ENCODE measurements at places on chromosomes 2 and 18.

DNA sequence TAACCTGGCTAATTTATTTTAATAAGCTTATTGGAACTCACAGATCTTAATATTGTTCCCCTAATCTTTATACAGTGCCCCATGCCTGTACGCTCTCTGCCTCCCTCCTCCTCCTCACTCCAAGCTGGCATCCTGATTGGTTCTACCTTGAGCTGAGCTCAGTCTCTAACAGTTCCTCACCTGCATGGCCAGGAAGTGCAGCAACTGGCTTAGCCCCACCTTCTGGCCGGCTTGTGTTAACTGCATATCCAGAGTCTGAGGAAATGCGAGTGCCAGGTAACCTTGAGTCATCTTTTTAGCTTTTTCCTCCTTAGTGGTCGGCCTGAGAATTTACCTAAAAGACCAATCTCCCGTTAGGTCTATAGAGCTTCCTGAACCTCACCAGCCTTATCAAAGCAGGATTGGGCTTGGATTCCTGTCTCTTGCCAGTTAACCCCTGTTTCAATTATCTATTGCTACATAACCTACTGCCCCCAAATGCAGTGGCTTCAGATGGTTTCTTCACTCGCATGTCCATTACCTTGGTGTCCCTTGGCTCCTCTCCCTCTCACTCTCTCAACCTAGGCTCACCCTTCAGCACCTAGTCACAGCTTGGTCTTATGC lies 89.5 kb upstream of the STK39 start:
- no peak for DNase-seq

- DNase-seq, result no peak
Measured at GRCh38 chr2:54430649-54431048, 25.5 kb upstream of the SPTBN1 start.

DNA sequence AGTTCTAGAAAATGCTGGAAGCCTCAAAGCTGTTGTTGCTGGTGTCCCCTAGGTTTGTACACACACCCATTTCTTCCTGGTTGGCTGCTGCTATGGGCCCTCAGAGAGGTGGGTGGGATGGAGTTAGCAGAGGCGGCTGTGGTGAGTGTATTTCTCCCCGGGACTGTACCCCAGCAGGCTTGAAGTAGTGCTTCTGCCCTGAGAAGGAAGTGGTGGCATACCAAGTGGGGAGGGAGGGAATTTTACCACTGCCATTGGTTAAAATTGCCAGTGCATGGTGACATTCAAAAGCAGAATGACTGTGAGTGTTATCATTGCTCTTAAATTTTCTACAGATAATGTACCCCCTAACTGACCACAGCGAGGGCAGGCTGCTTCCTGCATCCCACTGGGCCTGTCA lies 125.6 kb upstream of the CAPN13 start:
- DNase-seq, result no peak

DNA sequence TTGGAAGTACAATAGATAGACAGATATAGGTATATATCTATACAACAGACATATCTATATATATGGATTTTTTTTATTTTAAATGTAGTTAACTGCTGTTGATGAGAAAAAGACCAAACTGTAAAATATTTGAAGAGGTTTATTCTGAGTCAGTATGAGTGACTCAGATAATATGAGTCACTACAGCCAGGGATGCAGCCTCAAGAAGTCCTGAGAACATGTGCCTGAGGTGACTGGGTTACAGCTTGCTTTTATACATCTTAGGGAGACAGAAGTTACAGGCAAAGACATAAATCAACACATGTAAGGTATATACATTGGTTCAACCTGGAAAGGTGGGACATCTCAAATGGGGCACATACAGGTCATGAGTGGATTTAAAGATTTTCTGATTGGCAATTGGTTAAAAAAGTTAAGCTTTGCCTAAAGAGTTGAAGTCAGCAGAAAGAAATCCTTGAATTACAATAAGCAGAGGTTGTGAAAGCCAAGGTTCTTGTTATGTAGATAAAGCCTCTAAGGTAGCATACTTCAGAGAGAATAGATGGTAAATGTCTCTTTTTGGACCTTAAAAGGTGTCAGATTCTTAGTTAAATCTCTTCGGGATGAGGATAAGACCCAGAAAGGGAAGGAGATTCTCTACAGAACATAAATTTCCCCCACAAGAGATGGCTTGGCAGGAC lies 149.9 kb downstream of the RBM43 start:
- peak; percentile 26 for DNase-seq

GRCh38 chr18:35387152-35387571 lies 10.0 kb upstream of the ZNF396 start:
- no peak for DNase-seq

All from AG04449 (cell line).